ENCODE measurements at places on chromosomes 12 and 14.
A peak's percentile ranks its signal among the peaks of the same experiment; 100 is the strongest.

GRCh38 chr14:69880044-69880487, 850 bp downstream of the SMOC1 start:
- peak; percentile 77 for DNase-seq

GRCh38 chr14:68124979-68125731, 305.6 kb downstream of the RAD51B start:
- no peak for DNase-seq

DNA sequence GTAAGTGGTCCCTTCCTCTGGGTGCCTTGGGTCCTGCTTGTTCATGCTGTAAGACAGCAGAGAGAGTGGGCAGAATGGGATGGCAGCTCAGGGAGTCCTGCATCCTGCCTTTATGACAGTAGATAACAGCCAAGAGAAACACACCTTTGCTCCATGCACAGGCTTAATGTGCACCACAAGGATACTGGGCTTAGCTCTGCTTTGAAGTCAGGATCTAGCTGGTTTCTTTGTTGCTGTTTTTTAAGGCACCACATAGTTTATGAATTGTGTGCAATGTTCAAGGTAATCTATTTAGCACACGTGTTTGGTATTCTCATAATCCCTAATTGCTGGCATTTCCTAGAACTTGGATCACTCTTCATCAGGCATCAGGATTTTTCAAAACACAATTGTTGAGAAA, 239.5 kb upstream of the DCN start:
- no peak for DNase-seq

- peak; percentile 93 for DNase-seq
These were observed 26.8 kb downstream of the TMEM63C start for GRCh38 chr14:77208291-77208978.

GRCh38 chr12:110286623-110287022, 5.6 kb downstream of the ATP2A2 start:
- no peak for DNase-seq

GRCh38 chr14:42802346-42802745, 1195.7 kb downstream of the LRFN5 start:
- no peak for DNase-seq

DNA sequence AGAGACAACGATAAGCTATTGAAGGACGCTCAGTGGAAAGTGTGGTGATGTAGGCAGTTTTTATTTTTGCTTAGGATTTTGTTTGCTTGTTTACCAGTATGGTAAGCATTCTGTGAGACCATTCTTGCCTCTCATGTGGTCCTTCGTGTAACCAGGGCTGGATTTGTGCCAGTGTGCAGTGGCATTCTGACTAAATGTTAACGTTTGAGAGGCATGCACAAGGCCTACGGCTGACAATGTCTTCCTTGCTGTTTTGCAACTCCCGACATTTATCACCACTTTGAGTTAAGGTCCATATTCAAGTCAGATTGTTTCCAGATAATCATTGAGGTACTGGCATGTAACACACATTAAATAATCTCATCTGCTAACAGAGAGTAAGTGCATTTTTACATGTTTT, 102.3 kb upstream of the BCAT1 start:
- no peak for DNase-seq

DNA sequence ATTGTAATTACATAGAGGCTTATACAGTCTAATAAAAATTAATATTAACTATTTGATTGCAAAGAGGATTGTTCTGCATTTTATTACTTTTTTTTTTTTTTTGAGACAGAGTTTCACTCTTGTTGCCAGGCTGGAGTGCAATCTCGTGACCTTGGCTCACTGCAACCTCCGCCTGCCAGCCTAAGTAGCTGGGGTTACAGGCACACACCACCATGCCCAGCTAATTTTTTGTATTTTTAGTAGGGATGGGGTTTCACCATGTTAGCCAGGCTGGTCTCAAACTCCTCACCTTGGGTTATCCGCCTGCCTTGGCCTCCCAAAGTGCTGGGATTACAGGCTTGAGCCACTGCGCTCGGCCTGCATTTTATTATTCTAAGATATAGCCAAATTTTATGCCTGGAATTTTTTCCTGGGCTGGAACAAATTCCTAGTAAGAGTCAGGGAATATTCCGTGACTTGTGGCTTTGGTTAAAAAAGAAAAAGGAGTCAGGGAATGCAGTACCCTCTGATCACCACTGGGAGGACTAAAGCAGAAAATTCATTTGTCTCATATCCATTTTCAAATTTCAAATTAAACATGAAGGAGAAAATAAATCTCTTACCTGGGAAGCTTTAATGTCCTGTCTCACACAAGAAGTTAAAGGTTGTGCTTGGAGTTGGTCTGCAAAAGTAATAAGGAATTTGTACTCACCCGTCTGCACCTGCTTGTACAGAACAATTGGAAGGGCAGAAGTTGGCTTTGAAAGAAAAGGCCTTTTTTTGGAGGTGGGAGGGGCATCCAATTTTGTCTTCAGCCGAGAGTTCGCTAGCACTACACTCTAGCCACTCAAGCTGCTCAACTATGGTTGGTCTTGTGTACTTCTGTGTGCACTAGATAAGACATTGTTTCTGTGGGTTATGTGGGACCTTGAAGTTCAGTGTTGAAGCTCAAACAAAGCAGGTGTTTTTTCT, 8.7 kb downstream of the MARK3 start:
- no peak for DNase-seq

- DNase-seq: no peak
These were observed 158.9 kb upstream of the PWP1 start for GRCh38 chr12:107526555-107527180.

- DNase-seq: no peak
These were observed 97.2 kb upstream of the SLC24A4 start for GRCh38 chr14:92225731-92226130.

- DNase-seq: no peak
These were observed 73.4 kb downstream of the SPTB start for GRCh38 chr14:64806202-64806861.

GRCh38 chr14:85190251-85190650, 339.7 kb upstream of the FLRT2 start:
- no peak for DNase-seq

GRCh38 chr14:29906256-29906870, 21.3 kb downstream of the PRKD1 start:
- peak; percentile 72 for DNase-seq

GRCh38 chr12:27480016-27480415, 33.5 kb downstream of the SMCO2 start:
- DNase-seq: no peak

- DNase-seq: no peak
These were observed 106.3 kb downstream of the PTPRO start for GRCh38 chr12:15428632-15429031.

GRCh38 chr14:103296987-103297386, 37.0 kb upstream of the EIF5 start:
- DNase-seq: no peak

- DNase-seq: peak; percentile 62
These were observed 124.4 kb downstream of the ADCK1 start for GRCh38 chr14:77924141-77924948.

DNA sequence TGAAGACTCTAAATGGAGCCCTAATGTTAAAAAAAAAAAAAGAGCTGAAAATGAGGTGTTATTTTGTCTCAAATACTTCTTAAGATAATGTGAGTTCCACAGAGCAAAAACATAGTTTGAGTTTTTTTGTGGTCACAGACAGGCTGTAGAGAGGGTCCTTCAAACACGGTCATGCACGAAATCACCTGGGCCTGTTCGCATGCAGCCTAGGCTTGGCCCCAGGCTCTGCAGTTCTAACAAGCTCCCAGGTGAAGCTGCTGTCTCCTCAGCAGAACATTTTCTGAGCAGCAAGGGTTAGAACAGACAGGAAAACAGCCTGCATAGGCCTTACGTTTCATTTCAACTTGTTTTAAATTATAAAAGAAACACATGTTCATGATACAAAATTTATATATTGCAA, 65.4 kb upstream of the TBPL2 start:
- no peak for DNase-seq

GRCh38 chr12:105040476-105040875, 43.8 kb downstream of the ALDH1L2 start:
- no peak for DNase-seq

- no peak for DNase-seq
These were observed 102.6 kb upstream of the RFX4 start for GRCh38 chr12:106480251-106480650.

GRCh38 chr12:57826966-57827365, 8.4 kb upstream of the AVIL start:
- no peak for DNase-seq

DNA sequence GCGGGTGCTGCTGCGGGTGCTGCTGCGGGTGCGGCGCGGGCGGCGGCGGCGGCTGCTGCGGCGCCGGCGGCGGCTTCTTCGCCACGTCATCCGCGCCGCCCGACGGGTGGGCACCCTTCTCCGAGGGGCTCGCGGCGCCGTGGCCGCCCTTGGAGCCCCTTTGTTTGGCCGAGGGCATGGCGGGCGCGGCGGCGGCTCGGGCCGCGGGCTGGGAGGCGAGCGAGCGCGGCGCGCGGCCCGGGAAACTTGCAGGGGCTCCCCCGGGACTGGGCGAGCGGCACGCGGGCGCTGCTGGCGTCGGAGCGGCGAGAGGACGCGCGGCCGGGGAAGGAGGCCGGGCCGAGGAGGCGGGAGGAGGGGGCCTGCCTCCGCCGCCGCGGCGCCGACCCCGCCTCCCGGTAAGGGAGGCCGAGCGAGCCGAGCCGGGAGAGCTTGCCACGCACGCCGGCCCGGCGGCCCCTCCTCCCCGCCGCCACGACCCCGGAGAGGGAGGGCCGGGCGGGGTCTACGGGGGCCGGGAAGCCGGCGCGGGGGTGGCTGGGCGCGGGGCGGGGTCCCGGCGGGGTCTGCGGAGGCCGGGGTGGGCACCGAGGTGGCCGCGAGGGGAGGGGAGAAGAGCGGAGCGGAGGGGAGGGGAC, at the start of gene CKAP4:
Gene CKAP4 (minus strand): TSS at position 347 of the 638 bp plus-strand sequence. CDS start 169 bp downstream, at position 178.
- DNase-seq: peak; percentile 92

- no peak for DNase-seq
These were observed 1.2 kb upstream of the CSAD start for GRCh38 chr12:53181935-53182334.

DNA sequence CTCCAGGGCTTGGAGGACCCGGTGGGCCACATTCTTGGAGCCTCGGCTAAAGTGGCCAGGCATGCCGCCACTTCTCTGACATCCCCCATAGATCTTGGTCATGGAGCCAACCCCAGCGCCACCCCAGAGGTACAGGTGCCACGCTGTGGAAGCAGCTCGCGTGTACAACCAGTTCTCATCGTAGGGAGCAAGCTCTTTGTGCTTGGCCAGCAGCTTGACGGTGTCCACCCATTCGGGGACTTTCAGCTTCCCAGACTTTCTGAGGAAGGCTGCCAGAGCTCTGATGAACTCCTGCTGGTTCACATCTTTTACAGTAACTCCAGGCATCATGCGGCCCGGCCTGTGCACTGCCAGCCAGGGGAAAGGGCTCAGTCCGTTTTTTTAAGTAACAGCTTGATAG, 29.3 kb upstream of the EAPP start:
- no peak for DNase-seq

- DNase-seq: no peak
These were observed 226.1 kb downstream of the CHST11 start for GRCh38 chr12:104682790-104683279.

- DNase-seq: no peak
These were observed 10.1 kb downstream of the GSG1 start for GRCh38 chr12:13093191-13093847.

- no peak for DNase-seq
These were observed 87.2 kb downstream of the CAND1 start for GRCh38 chr12:67356380-67356774.

DNA sequence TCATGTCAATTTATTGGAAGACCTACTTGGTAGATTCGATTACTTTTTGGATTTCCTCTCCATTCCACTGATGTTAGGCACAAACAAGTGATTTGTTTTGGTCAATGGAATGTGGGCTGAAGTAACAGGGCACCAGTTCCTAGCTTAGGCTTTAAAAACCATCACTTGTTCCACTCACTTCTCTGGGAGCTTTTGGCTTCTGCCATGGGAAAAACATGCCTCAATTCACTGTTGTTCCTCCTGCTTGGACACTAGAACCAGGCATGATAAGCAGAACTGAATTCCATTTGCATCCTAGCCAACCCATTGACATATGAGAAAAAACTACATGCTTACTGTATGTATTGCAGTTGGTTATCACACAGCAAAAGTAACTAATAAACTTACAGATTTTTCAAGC, 47.8 kb downstream of the LLPH start:
- no peak for DNase-seq

- DNase-seq: no peak
These were observed 1485.4 kb upstream of the TMEM132C start for GRCh38 chr12:126781593-126781992.

- DNase-seq: no peak
These were observed 135.1 kb downstream of the ERC1 start for GRCh38 chr12:1126091-1126490.

DNA sequence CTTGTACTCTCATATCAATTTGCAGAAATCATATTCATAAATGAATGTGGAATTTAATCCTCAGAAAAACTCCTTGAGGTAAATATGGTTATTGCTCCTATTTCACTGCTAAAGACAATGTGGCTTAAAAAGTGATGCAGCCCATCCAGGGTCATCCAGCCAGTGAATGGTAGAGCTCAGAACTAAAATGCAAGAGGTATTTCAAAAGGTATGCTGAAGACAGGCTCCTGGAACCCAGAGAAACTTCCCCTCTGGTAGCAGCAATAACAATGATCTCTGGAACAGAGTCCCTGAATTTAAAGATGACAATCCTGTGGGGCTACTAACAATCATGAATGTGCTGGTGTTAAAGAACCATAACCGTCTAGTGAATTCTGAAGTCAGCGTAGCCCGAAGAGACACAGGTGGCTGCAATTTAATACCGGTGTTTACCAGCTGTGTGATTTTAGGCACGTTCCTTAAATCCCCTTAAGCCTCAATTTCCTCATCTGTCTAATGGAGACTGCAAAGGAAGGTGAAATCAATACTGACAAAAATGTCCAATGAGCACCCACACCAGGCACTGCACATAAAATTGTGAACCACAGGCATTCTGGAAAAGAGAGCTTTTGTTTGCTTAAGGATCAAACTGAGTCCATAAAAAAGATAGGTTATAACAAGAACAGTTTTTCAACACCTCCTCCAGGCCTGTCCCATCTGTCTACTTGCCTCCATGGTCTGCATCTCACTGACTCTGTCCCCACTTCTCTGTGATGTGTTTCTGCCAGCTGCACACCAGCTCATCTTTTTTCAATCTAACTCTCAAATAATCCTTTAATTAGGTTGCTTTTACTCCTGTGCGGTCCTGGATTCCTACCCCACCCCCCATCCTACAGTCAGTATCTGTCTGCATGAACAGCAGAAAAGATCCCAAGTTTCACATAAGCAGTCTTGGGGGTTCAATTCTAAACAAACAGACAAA, 10.5 kb downstream of the TM7SF3 start:
- DNase-seq: no peak

- DNase-seq: peak; percentile 1
These were observed 19.6 kb downstream of the RIMBP2 start for GRCh38 chr12:130696379-130697100.

DNA sequence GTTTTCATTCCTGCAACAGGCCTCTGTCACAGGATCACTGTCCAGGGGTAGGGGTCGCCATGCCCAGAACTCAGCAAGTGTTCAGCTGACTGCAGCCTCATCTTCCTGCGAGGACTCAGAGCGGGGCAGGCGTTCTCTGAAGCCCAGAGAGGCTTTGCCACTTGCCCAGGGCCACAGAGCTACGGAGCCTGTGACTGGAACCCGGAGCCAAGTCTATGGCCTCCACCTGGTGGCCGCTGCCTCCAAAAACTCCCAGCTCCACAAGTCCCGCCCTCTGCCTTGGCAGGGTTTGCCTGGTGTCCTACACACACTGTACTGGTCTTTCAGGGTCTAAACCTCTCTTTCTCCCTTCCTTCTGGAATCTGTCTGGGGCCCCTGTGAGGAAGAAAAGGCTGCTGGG, 8.7 kb upstream of the PPP1R13B start:
- DNase-seq: no peak

All from kidney (tissue), 22 donors.